Urinary bladder (tissue), 4 donors: ENCODE measurements at places on chromosomes 7 and 10. TPM values are rescaled to one million over a fixed set of nuclear protein-coding genes. Genes with fewer than 3 reads are reported as not detected.

IL15RA gene
- 50.2 TPM for polyA plus RNA-seq

TMEM270 gene
- 0.09 TPM for polyA plus RNA-seq

DLX5 gene
- 0.20 TPM for polyA plus RNA-seq

NKX2-3 gene
- not detected for polyA plus RNA-seq

MMD2 gene
- not detected for polyA plus RNA-seq

WASHC2A gene
- 32.1 TPM for polyA plus RNA-seq

BMS1 gene
- polyA plus RNA-seq = 11.5 TPM

UNCX gene
- polyA plus RNA-seq = not detected

ENTPD1 gene
- 53.8 TPM for polyA plus RNA-seq

ZNF488 gene
- polyA plus RNA-seq = 0.41 TPM

ZKSCAN1 gene
- polyA plus RNA-seq = 14.3 TPM

GNB2 gene
- 279 TPM for polyA plus RNA-seq

TFEC gene
- 0.96 TPM for polyA plus RNA-seq

CPVL gene
- 16.7 TPM for polyA plus RNA-seq

EBF3 gene
- 5.1 TPM for polyA plus RNA-seq

HECW1 gene
- 1.2 TPM for polyA plus RNA-seq

OR6B1 gene
- not detected for polyA plus RNA-seq

FAM221A gene
- 7.7 TPM for polyA plus RNA-seq

TRIM24 gene
- 9.8 TPM for polyA plus RNA-seq

CH25H gene
- polyA plus RNA-seq = 3.8 TPM

ZP3 gene
- 1.1 TPM for polyA plus RNA-seq

TNRC18 gene
- polyA plus RNA-seq = 76.8 TPM
